ENCODE measurements at places on chromosomes 2 and 18.

- DNase-seq, result no peak
Measured at GRCh38 chr2:105937498-105938097, 192.9 kb downstream of the NCK2 start.

GRCh38 chr18:78072375-78072774 lies 822.7 kb downstream of the GALR1 start:
- no peak for DNase-seq

DNA sequence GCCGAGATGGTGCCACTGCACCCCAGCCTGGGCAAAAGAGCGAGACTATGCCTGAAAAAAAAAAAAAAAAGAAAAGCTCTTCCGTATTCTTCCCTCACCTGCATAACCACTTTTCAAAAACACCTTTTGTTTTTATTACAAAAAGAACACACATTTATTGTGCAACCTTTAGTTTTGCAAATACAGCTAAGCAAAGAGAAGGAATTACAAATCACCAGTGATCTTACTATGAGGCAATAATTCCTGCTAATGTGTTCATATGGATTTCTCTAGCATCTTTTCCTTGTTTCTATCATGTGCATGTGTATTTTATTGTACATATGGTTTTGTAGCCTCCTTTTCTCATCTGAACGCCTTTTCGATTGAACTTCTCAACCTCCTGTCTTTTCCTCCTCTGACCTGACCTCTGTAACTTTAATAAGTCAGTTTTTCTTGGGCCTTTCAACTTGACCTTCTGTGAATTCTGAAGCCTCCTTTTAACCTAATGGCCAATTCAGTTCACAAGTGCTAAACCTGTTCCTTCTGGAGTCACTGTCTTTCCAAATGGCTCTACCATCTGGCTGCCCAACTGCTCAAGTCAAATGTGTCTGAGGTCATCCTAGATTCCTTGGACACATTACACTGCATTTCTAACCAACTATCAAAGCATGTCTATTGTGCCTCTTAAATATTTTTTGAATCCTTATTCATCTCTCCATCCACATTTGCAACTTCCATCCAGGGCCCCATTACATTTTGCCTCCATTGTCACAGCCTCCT lies 59.1 kb upstream of the DAPL1 start:
- no peak for DNase-seq

DNA sequence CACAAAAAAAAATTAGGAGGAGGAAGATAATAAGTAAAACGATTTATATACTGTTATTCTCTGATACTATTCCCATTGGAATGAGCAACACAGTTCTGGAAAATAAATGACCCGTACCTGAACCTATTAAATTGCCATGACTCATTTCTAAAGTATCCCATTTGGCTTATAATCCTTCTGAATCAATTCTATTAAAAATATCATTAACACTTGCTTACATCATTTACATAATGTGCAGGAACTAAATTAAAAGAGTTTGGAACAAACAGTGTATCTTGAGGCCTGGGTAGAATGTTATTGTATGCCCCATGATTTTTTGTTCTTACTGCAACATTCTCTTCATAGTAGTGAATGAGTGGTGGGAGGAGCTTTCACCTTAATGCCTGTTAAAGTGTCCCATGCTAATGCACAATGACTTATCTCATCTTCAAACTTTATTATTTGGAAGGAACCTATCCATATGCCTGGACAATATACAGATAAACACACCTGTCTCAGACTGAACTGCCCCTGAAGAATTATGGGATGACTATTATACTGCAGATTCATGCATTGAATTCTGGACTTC lies 549.9 kb upstream of the ACVR2A start:
- DNase-seq, result no peak

DNA sequence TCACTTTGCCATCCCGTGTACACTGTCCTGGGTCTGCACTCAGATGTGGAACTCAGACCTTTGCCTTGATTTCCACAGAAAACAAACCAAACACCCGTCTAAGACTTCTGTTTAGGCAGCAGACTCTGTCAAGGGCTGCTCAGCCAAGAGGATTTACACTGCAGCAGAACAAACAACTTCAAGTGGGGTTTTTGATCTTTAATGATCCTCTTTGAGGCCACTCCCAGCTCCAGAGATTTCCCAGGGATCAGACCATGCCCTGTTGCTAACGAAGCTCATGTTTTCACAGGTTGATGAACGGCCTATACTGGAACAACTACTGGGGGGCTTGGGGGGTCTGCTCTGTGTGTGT lies 52.5 kb upstream of the LGALSL start:
- no peak for DNase-seq

DNA sequence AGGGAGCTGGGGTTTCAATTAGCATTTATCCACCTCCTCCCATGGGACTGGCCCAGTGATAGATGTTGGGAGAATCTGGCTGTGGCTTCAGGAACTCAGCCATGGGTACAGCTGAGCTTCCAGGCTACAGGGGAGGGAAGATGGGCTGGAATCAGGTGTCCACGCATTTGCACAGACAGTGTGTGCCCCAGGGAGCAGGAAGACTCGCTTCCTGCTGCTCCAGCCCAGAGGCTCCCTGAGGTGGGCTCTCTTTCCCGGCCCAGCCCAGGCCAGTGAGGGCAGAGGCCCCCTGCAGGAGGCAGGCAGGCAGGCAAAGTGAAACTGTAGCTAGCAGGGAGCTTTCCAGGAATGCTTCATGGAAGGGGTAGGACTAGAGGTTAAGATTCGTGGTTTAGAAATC lies 28.7 kb downstream of the DYSF start:
- DNase-seq, result no peak

- no peak for DNase-seq
Measured at GRCh38 chr18:5175378-5175777, 21.7 kb downstream of the AKAIN1 start.

DNA sequence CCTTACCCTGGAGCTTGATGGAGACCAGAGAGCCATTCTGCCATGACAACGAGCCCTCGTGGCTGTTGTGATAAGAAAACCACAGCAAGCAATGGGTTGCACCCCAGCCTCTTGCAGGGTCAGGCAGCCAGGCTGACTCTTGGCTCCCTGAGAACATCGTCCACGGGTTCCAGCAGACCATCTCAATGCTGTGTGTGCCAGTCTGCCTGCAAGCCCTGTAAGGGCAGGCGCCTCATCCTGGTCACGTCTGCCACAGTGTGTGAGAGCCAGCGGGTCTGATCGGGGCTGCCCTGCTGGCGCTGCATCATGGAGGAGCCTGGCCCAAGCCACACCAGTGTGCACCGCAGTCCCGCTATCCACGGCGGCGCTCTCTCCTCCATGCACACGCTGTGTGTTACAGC lies 71.0 kb upstream of the MGAT4A start:
- DNase-seq, result no peak

DNA sequence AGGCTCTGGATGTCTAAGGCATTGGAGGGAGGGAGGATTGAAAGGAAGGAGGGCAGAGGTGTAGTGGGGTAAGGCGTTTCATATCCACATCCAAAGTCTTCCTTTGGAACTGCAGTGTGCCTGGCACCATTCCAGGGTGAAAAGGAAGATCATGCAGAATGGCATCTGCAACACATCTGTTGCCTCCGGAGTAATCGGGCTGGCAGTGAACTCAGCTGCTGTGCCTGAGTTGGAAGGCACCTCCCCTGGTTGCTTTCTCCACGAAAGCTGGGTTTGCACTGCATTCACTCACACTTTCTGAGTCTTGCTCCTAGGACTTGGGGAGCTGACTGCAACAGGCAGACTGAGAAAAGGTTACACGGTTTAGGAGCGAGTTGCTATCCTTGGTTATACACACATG lies 30.3 kb upstream of the SEC11C start:
- no peak for DNase-seq
